ENCODE measurements at places on chromosomes 16 and 17.

DNA sequence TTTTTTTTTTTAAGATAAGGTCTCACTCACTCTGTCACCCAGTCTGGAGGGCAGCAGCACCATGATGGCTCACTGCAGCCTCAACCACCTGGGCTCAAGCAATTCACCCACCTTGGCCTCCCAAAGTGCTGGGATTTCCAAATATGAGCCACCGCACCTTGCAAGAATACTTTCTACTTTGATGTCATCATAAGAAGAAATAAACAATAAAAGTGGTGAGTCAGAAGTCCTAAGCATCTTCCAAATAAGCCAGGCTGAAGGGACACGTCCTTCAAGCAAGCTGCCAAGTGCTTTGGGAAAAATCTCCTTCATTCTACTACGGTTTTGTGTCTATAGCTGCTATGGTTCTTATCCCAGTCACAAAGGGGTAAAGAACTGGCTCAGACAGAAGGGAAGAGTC is 20.3 kb downstream of the HASPIN start:
- no peak for DNase-seq

DNA sequence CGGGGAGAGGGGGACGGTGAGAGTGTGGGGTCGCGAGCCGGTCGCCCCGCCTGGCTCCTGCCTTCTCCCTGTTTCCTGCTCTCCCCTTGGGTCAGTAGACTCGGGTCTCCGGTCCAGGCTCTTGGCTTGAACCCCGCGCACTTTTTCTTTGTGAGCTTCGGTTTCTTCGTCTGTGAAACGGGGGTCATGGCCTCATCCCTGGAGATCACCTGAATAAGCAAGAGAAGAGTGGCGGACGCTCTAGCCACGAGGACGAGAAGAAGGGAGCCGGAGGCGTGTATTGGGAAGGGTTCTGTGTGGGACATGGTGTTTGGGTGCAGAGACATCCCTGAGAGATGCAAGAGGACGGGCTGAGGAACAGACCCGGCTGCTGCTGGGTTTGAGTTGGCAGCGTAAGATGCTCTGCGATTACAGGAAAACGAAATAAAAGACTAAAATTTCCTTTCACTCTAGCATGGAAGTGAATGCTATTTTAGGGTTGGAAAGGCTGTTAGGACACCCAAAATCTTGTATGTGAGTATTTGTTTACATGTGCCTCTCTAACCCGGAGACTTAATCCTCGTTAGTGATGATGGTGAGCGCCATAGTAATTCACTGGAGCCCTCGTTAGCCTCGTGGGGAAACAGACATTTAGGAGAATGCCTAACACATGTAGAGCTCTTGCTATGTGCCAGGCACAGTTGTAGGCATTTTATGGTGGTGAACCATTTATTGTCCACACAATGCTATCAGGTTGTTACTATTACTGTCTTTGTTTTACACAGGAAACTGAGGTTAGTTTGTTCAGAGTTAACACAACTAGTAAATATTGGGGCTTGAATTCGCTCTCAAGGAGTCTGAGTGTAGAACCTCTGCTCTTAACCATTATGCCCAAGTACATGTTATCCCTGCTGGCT is 646 bp downstream of the KIF22 start:
- no peak for DNase-seq

GRCh38 chr16:47865337-47865855 is 290.4 kb downstream of the ABCC12 start:
- DNase-seq = no peak

DNA sequence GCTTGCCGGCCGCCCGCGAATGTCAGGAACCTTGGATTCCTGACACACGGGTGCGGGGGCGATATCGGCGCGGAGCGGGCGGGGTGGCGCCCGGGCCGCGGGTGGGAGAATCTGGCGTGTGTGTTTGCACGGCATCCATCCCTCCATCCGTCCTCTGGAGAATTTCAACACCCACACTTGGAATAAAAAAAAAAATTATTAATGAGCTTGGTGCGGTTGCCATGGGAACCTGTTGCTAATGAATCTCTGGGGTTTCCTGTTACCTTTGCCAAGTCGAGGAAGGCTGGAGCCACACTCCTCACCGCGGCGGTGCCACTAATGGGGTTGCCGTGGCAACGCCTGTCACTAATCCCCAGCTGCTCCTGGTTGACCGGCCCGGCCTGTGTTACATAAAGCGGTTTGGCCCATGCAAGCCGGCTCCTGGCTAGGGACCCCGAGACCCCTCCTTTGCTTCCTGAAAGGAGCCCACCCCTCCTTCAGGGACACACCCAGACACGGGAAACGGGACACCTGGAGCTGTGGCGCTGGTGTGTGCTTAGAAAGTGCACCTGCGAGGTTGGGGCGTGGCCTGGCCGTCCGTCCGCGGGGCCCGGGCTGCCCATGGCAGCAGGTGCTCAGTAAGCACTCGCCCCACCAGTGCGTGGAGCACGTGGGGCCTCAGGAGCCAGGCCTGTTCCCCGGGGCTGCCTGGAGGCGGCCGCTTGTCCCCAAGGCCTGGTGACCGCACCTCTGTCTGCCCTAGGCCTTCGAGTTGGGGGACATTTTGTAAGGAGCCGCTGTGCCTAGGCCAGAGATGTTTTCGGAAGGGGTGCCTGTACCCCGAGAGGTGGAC is 14.6 kb downstream of the CACNA1H start:
- DNase-seq = no peak

DNA sequence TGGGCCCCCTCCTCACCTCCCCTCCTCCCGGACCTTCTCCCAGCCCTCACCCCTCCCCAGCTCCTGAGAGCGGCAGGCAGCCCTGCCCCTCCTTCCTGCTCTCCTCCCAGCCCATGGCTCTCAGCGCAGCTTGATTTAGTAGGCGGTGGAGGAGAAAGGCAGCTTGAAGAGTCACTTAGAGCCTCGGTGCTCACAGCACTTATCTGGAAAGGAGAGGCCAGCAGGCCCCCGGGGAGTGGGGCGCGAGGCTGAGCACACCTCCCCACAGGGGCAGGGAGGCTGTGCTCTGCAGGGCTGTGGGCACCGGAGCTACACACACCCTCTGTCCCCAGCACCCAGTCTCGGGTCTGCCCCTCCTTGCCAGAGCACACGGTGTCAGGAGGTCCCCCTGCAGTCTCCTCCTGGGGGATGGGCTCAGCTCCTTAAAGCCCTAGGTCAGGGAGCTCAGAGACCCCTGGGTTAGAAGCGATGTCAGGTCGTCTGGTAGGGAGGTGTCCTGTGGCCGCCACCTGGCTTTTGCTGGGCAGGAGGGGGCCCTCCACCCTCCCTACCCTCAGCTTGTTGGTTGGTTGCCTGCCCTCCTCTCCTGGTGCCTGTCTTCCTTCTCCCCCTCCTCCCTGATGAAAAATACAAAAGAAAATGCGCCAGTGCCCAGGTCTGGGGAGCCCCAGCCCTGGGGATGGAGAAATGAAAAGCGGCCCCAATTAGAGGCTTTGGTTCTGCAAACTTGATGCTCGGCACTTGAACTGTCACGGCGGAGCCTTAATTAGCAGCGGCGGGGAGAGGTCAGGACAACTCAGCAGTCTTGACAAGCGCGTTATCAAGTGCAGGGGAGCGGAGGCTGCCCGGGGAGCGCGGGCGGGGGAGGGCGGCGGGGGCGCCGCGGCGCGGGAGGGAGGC is 151.1 kb upstream of the GSE1 start:
- no peak for DNase-seq

- no peak for DNase-seq
Observed at GRCh38 chr17:82064433-82065192, 991 bp downstream of the DUS1L start.

GRCh38 chr16:78134944-78135619 is 35.6 kb downstream of the WWOX start:
- DNase-seq = no peak

DNA sequence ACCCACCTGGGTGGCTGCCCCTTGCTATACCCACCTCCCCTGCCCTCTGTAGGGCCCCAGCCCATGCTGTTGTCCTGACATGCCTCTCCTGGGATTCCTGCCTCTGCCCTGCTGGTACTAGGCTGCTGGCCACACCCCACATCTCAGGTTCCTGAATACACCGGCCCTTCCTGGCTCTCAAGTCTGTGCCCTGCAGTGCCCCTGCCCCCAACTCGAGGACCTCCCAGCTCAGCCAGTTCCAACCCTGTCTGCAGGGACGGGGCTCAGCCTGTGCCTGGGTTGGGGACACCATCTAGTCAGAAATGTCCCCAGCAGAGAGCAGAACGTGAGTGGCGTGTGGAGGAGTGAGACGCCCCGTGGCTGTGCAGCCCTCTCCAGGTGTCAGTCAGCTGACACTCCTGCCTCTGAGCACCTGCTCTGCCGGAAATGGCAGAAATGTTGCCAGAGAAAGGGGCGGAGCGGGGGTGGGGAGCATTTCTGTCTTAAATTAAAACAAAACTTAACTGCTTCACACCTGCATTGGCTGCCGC is 28.7 kb downstream of the ACSF3 start:
- DNase-seq = peak; percentile 76

DNA sequence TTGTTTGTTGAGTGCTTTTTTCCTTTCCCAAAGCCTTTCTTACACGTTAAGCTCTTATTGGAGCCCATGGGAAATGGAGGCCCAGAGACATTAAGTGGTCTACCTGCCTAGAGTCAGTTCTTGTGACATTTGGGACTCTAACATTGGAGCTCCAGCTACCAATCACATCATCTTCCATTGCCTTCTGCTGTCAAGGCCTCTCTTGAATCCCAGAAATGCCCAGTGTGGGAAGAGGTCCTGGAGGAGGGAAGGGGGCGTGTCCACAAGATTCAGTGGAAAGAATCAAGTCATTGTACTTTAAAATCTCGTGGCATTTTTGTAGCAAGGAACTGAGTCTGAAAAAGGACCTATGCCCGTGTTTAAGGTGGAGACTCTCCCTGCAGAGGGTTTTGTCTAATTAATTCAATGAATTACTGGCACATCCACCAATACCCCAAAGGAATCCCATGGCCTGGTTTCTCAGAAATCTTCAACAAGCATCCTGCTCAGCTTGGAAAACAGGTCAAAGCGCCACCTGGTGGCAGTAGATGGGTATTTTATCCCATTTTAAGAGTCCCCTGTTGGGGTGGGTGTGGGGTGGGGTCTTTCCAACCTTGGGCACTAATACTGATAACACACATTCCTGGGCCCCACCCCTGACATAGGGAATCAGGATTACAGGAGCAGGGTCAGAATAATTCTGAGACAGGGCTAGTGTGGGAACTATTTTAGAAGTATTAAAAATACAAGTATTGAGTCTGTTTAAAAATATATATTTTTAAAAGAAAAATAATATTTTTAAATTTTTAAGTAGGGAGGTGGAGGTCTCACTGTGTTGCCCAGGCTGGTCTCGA is 24.6 kb downstream of the GPT2 start:
- DNase-seq = peak; percentile 57

- no peak for DNase-seq
Observed at GRCh38 chr17:39098588-39098987, 52.8 kb downstream of the PLXDC1 start.

DNA sequence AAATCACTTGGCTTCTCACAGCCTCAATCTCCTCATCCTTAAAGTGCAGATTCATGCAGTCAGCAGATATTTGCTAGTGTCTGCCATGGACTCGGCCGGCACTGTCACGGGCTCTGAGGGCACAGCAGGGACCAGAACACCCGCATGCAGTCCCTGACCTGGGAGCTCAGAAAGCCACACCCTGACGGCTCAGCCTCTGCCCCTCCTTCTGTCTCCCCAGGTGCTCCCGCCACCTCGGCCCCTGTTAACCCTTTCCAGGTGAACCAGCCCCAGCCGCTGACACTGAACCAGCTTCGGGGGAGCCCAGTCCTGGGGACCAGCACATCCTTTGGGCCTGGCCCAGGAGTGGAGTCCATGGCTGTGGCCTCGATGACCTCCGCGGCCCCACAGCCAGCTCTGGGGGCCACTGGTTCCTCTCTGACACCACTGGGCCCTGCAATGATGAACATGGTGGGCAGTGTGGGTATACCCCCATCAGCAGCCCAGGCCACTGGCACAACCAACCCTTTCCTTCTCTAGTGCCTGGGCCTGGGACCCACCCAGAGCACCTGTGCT is 28.7 kb downstream of the B9D1 start:
- DNase-seq = no peak

DNA sequence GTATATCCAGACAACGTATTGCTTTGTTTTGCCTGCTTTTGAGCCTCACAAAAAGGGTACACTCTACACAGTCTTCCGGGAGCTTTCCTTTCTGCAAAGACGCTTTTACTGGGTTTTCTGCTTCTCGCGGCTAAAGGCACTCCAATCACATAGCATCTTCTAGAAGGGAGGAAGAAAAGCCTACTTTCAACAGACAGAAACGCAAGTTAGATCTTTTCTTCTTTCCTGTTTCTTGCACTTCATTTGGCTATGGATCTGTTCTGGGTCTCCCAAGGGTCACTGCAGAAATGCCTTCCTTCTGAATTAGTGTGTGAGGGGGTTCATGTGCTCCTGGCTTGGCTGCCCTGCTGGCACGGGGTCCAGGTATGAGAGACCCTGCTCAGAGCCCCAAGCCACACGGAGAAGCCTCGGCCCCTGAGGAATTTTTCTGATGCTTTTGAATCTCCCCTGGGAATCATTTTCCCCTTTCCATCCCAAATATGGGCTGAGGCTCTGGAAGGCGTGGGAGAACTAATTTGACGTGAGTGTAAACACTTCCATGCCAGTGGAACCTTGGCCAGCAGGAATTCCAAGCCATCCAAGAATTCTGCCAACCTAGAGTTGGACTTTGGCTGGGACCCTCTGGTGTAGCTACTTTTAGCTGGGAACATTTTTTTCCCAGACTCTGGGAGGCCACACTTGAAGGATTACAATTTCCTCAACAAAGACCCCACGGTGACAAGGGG is 49.6 kb upstream of the NKD1 start:
- DNase-seq = no peak

DNA sequence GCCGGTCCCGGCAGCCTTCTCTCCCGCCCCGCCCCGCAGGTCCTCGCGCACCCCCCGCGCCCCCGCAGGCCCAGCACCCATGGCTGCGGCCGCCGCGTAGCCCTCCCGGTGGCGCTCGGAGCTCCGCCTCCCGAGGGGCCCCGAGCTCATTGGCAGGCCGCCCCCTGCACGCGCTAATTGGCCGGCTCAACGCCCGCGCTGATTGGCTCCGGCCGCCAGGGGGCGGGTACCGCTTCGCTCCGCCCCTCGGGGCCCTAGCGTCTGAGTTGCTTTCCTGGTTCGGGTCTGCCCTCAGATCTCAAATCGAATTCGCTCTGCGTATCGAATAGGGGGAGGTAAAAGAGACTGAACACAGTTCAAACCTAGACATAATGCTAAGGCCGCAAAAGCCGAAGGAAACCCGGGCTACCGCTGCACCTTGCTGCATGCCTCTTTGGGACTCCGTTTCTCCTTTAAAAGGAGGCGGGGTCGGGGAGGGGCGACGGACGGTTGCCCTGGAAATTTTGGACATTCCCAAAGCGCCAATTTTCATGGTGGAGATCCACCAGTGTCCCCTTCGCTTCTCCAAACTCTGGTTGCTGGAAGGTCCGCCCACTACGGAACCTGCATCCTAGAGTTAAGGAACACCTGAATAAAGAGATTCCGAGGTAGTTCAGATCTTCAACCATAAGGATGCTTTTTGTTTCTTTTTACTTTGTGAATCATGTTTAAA is at the start of gene DEXI:
Gene DEXI (minus strand): TSS at position 117 of the 712 bp plus-strand sequence. CDS start 463 bp downstream, outside the sequence.
- peak; percentile 92 for DNase-seq

DNA sequence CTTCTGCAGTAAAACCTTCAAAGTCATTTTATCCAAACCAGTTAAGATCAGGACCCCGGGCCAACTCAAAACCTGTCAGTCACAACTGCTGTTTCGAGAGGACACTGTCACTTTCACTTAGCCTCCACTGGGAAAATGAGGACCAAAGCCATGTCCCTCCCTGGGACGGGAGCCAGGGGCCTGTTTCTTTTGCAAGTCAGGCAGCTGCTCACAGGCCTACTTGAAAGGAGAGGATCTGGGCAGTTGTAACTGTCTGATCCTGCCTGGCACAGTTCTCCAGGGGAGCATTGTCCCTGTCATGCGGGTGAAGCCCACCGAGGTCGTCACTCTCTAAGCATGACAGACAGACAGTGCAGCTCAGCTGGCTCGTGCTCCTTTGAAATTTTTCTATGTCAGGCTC is 276.2 kb downstream of the NPIPA8 start:
- no peak for DNase-seq
